ENCODE measurements at places on chromosomes 5 and 9.

DNA sequence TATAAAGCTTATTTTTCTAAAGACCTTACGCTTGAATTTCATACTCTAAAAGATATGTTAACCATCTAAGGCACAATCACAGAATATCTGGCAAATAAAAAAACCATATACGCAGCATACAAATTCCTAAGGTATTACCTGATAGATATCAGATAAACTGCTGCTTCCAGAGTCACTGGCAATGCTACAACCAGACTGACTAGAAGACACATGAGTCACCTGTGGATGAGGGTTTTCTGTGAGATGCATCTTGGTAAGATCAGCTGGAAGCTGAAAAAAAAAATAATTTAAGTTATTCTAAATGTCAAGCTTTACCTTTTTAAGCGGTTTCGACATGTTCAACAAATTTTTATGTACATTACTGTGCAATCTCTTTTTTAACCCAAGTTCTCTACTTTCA, 113.8 kb downstream of the RAPGEF6 start:
- no peak for DNase-seq

DNA sequence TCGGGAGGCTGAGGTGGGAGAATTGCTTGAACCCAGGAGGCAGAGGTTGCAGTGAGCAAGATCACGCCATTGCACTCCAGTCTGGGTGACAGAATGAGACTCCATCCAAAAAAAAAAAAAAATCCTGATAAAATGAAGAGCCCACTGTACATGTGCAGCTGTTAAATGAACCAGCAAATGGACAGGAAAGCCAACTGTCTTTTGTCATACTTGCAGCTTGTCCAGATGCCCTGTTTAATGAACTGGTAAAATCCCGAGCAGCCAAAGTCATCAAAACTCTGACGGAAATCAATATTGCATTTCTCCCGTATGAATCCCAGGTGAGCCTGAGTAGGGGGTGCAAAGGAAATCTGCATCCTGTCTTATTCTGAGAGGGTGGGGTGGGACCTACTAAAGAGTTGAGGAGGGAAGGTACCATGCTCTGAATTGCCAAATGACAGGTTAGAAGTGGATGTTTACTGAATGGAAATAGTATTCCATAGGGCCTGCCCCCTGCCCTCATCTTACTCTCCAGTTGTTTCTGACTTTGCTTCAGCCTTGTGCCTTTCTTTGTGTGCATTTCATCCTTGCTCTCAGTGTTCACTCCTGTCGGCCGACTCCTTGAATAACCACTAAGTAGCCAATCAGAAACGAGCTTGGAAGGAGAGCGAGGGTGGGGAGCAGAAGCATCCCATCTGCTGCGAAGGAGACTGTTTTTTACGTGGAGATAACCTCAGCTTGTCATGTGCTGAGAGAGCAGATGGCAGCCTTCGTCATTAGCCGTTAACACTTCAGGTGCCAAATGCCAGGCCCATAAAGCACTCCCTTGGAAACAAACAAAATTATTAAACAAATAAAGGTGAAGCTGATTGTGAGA, 45.7 kb upstream of the CFAP157 start:
- no peak for DNase-seq

GRCh38 chr9:136564379-136564988, 18.6 kb upstream of the NOTCH1 start:
- no peak for DNase-seq

DNA sequence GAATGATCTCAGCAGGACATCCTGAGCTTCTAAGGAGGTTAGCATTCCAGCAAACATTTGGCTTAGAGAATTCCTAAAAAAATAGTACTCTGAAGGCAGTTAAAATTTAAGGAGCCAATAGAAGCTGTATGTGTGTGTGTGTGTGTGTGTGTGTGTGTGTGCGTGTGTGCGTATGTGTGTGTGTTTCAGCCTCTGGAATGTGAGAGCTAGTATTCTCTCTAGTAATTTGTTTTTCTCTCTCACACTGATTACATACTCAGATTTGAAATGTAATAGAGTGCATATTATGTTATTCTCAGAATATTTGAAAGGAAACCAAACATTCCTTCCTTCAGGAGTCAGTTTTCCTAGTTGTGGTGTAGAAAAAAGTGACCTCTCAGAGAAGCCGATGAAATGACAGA, 279.6 kb downstream of the TMEM38B start:
- no peak for DNase-seq

- DNase-seq = no peak
These were observed 13.9 kb downstream of the TLR4 start for GRCh38 chr9:117718085-117718484.

- DNase-seq = no peak
These were observed 13.8 kb downstream of the SNX30 start for GRCh38 chr9:112764344-112764743.
